PC-9 (cell line): ENCODE measurements at places on chromosomes 7 and 10.

DNA sequence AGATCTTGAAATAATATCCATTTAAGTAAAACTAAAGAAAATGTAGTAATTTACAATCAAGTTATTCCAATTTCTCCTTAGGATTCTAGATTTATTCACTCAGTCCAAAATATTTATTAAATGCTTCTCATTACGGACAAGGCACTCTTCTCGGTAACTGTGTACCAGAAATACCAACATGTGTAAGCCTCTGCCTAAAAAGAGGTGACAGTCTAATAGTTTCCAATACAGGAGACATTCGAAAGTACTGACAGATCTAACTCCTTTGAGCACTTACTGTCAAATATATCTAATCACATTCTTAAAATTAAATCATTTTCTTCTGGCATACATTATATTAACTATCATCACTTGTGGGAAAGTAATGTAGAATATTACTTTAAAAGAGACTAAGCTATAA, 26.9 kb downstream of the TMEM168 start:
- DNase-seq = no peak

- DNase-seq = no peak
Observed at GRCh38 chr7:158534598-158534997, 53.0 kb downstream of the PTPRN2 start.

DNA sequence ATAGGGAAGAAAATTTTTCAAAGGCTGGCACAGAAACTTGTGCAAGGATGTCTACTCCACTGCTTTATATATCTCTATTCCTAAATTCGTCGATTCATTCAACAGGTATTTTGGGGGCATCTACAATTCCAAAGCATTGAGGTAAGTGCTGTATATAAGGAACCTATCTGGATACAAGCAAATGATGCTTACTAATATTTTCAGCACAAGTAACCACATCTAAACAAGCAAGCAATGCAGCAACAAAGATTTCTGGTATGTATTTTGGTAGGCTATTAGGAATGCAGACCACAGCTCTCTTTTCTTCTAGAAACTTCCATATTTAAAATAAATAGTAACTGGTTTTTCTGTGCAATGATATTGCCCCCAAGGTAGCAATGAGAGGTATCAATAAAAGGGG, 183.9 kb downstream of the SGMS1 start:
- no peak for DNase-seq

- DNase-seq = no peak
Observed at GRCh38 chr10:110651044-110651958, 7.2 kb downstream of the RBM20 start.

DNA sequence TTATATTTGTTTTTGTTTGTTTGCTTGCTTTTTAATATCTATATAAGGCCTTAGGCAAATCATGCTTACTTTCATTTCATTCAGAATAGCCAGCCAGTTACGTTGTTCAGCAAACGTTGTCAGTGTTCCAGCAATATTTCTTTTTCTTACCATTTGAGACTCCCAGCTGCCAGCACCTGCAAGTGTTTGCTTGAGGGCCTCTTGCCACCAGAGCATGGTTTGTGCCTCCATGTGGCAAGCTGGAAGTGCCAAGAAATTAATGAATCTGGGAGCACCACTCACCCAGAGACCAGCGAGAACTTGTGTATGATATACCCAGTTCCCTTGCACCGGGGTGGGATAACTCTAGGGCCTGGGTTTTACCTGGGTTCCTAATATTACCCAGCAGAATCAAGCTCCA, 177.1 kb upstream of the CSTF2T start:
- no peak for DNase-seq

DNA sequence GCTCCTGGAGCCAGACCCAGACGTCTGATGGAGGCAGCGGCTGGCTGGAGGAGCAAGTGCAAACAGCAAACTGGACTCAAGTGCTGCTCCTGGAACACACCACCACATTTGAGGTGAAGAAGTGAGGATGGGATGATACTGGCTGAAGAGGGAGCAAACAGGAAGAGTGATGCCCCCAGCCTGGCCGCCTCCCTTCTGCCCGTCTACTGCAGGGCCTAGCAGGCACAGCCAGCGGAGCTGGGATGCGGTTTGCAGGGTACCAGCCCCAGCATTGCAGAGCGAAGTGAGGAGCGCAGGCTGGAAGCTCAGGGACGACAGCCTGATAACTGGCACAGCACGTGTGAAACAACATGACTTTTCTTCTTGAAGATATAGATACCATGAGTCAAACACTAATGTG, 111.8 kb upstream of the ZNF32 start:
- no peak for DNase-seq

DNA sequence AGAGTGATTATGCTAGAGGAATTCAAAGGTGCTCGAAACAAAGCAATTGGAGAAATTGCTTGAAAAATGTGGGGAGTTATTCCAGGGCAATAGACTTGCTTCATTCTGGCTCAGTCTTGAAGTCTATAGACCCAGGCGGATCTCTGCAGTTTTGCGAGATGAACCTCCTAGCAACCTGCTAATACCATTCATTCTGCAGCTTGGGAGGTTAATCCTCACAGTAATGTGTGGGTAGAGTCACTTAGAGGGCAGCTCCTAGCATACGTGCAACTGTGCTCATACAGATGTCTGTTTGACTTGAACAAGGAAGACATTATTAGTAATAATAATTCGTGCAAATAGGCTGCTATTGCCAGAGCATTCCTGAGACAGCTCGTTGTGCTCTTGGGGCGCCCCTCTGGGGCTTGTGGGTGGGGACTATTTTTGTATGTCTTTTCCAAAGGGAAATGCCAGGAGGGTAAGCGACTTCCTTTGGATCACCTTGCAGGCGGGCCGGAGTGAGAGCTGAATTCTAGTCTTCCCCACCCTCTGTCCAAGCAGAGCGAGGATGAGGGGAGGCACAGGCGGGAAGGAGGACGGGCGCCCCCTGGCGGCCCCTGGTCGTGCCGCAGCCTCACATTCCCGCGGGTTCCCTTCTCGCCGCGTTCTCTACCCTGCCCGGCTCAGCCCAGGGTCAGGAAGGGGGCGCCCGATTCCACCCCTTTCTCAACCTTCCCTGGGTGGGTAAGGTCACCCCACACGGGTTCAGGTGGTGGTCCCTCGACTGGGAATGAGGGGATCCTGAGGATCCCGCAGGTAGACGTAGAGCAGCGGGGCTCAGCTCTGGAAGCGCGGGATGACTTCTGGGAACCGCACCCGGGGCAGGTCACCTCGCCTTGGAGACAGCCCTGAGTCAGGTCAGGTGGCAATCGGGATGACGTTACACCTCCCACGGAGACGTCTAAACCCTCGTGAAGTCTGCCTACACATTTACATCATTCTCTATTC, 241.5 kb downstream of the PHTF2 start:
- no peak for DNase-seq

GRCh38 chr10:23419655-23420329, 19.1 kb upstream of the OTUD1 start:
- DNase-seq = no peak

- no peak for DNase-seq
Observed at GRCh38 chr7:19101472-19101871, 16.0 kb downstream of the TWIST1 start.

DNA sequence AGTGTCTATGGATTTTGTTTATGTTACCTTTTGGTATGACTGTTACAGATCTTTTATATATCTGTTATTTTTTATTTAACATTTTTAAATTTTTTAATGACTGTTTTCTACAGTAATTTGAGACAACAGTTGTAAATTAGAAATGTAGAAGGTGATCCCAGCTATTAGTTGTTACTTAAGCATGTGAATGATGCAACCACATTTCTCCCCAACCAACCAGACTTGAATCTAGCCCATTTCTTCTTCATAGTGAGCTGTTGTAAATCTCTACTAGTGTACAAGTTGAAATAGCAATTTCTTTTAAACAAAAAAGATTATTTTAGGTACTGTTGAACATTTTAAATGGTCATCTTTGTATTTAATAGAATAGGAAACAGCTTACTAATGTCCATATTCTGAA, 18.0 kb downstream of the TMEM106B start:
- DNase-seq = no peak

DNA sequence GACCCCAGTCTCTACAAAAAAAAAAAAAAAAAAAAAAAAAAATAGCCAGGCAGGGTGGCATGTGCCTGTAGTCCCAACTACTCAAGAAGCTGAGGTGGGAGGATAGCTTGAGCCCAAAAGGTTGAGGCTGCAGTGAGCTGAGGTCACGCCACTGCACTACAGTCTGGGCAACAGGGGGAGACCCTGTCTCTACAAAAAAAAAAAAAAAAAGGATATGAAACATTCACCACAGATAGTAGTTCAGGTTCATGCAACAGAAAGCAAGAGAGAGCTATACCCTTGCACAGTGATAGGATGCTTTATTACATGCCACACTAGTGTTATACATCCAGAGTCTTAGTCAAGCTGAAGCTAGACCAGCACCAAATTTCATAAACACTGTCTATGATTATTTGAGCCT, 148.4 kb upstream of the KAT6B start:
- no peak for DNase-seq

DNA sequence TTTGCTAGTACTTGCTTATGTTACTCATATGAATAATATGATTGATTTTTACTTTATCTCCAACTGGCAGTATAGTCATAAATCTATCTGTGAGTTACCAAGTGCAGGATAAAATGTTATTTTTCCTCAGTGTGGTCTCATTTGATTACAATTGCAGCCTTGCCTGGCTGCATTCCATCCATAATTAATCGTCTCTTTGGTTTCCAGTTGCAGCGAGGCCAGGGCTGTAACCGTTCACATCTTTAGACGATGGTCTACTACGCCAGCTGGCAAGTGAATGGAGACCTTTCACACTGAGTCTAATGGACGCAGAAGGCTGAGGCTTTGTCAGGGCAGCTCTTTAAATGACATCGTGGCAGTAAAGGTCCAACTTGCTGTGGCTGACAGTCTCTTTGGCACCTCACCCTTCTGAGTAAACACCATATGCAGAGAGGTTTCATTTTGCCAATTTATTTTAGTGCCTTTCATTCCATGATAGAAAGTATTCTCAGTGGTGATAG, 84.0 kb downstream of the ARL4A start:
- no peak for DNase-seq

DNA sequence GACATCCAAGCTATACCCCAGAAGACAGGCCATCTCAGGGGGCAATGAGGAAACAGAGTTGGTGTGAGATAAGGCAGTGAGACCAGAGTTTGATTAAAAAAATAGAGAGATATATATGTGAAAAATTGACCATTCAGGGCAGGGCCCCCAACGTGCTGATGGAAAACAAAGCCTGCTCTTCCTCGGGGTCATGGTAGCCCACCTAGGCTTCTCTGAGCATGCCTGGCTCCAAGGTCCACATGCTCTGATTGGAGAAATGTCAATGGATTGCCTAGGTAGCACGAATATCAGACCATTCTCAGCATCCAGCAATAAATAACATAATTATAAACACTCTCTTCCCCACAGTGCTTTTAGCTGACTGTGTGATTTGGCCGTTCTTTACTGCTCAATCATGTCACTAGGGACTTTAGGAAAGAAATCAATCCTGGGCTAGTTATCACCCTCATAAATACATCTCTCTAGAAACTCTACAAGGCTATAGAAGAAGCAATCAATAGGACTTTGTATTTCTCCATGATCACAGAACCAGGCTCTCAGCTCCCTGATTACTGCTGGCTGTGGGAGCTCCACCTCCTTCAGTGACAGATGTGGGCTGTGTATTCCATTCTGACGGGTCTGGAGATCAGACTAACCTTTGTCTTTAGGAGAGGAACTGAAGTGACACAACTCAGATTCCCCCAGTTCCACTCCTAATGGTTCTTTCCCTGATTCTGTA, 766.4 kb downstream of the GRID1 start:
- no peak for DNase-seq

DNA sequence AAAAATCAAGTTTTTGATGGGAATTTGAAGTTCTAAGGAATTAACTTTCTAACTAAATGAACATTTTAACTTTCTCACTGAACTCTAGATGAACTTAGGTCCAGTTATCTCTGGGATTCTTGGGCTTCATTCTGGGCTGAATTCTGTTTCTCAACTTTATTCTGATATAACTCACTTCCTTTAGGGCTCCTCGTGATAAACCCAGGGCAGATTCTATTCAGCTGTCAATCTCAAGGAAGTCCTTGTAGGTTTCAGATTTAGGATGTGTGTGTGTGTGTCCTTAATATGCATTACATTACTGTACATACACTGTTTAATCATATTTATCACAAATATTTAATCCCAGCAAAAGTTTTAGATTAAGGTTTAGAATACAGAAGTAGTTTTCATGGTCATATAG, 344.3 kb downstream of the GATA3 start:
- no peak for DNase-seq

DNA sequence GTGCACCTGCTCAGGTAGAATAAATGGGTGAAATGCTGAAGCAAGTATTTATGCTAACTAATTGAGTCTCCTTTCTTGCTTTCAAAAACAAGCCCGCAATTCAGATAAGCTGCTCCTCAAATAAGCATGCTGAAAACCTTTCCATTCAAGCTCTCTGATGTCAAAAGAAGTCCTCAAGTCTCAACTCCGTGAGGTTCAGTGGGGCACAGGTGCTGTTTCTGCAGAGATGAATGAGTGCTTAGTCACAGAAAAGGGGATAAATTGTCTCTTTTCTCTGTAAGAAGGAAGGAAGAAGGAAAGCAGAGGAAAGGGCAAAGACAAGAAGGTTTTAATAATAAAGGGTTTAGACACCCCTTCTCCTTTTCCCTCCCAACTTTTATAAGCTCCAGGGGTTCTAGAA, 229.8 kb upstream of the NPY start:
- peak; percentile 91 for DNase-seq

GRCh38 chr10:102090772-102091171, 25.6 kb downstream of the HPS6 start:
- no peak for DNase-seq

- DNase-seq = no peak
Observed at GRCh38 chr7:130096243-130096827, 26.0 kb downstream of the KLHDC10 start.

- no peak for DNase-seq
Observed at GRCh38 chr7:135942614-135943013, 34.5 kb downstream of the MTPN start.

GRCh38 chr7:123433665-123434064, 100.7 kb downstream of the IQUB start:
- no peak for DNase-seq

DNA sequence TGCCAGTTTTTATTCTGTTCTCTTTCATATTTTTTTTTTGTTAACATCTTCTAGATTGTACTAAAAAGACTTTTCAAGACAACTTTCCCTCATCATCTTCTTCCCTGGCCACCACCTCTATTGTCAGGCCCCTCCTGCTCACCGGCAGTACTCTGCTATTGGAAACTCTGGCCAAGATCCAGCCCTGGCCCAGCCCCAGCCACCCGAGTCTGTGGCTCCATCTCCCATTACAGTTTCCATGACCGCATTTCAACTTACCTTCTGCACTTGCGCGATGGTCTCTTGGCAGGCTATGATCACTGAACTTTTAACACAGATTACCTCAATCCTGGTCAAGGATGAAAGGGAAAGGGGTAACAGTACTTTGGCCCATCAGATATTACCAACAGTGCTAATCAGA, 137.7 kb upstream of the POM121L12 start:
- no peak for DNase-seq

- no peak for DNase-seq
Observed at GRCh38 chr10:61112771-61113170, 168.8 kb upstream of the RHOBTB1 start.

- DNase-seq = no peak
Observed at GRCh38 chr10:79585870-79586527, 24.7 kb upstream of the SFTPA1 start.
